ENCODE measurements at places on chromosomes 6 and 20.

GRCh38 chr20:46420878-46421277, 14.5 kb upstream of the ELMO2 start:
- no peak for DNase-seq

GRCh38 chr6:33988121-33989015, 157.5 kb downstream of the GRM4 start:
- no peak for DNase-seq

DNA sequence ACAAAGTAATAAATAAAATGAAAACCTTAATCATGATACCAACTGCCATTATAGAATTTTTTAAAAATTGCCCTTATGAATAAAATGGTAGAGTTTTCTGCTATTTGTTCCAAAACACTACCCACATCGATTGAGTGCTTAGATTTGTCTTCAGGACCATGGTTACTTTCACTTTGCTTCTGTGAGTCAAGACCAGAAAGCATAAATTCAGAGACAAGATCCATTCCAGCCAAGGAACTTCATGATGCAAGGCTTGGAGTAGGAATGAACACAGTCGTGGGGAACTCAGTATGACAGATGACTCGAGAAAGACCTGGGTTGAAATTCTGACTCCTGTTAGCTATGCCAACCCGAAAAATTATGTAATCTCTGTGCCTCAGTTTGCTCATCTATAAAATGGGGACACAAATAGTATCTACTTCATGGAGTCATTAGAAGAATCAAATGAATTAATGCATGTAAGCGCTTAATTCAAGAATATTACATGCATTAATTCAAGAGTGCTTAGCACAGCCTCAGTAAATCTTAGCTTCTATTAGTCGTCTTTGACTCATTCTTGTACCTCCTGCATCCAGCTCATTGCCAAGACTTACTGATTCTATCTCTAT, 72.5 kb upstream of the MYLIP start:
- no peak for DNase-seq

- DNase-seq: no peak
These were observed 177.8 kb upstream of the ECI2 start for GRCh38 chr6:4313044-4313686.

GRCh38 chr20:25087186-25087929, 5.4 kb upstream of the VSX1 start:
- DNase-seq: no peak

DNA sequence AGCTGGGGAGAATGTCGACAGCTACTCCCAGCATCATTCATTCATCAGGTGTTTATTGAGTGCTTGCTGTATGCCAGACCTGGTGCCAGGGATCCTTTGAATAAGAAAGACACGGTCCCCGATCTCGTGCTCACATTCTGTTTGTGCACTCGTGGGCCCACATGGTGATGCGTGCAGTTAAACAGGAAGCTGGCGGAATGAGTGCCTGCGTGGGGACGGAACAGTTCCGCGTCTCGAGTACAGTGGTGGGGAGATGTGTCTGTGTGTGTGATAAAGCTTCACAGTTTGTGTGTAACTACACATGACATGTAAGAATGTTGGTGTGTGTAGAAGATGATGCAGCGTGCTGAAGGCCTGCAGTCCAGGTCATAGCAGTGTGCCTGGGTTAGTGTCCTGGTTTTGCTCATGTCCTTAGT, 6.5 kb downstream of the RBM38 start:
- no peak for DNase-seq

- no peak for DNase-seq
These were observed 9.7 kb downstream of the PDE7B start for GRCh38 chr6:135861189-135861588.

DNA sequence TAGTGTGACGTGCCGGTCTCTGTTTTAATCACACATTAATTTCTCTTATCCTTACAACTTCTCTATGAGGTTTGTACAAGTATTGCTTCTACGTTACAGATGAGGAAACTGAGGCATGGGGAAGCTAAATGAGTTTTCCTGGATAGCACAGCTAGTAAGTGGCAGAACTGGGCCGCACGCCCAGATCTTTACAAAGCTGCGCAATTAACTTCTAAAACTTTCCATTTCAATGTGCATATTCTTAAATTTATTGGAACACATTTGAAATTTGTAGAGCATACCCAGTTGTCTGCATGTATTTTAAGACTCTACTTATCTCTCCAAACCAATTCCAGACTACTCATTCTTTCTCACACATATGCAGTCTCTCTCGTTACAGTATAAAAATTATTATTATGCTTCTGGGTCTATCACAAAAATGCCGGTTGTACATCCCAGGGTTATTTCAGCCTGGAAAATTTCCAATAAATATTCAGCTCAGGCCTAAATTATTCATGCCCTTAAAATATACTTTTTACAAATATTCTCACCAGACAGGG, 10.2 kb upstream of the PERP start:
- no peak for DNase-seq

GRCh38 chr6:156988276-156989158, 211.3 kb downstream of the ARID1B start:
- DNase-seq: no peak

DNA sequence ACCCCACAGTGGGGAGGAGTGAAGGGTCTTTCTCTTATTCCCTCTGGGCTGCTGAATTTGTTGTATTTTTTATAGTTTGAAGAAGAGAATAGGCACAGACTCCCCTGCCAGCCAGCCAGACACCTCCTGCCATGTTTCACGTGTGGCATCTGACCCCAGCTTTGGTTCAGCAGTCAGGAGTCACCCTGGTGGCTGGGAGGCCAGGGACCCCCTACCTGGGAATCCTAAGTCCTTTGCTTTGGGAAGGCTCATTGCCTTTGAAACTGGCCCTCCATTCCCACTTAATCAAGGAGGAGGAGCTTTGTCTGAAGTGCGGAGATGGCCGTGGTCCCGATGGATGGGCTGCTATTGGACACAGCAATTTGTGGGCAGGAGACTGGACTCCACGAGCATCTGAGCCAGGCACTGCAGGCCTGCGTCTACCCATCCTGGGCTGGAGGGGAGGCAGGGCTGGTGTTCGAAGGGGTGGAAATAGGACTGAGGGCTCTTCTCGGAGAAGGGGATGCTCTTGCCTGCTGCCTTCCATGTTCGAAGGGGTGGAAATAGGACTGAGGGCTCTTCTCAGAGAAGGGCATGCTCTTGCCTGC, 196.1 kb downstream of the DLL1 start:
- DNase-seq: no peak

DNA sequence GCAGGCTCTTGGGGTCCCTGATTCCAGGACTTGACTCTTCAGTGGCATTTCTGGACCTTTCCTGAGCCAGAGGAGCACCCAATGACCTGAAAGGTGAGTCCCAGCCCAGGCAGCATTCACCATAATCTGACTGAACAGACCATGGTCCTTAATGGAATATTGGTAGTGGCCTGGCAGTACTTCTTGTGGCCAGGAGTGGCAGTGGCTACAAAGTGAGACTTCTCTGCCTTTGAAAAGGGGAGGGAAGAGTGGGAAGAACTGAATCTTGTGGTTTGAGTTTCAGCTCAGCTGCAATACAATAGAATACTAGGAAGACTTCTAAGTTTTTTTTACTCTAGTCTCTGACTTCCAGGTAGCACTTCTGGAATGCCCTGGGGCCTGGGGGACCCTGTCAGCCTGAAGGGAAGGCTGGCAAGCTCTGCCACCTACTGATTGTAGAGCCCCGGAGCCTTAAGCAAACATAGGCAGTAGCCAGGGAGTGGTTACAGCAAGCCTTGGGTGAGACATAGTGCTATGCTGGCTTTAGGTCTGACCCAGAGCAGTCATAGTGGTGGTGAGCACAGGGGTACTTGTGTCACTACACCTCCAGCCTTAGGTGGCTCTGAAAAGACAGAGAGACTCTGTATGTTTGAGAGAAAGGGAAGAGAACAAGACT, 674.2 kb upstream of the MANEA start:
- DNase-seq: no peak

GRCh38 chr6:90397929-90398674, 101.5 kb upstream of the BACH2 start:
- no peak for DNase-seq

- no peak for DNase-seq
These were observed 91.2 kb upstream of the TINAG start for GRCh38 chr6:54217018-54217417.

GRCh38 chr6:108672641-108673040, 111.9 kb downstream of the FOXO3 start:
- DNase-seq: no peak

All from GM18507 (cell line).